Vagina (tissue), 2 donors: ENCODE measurements at places on chromosomes 7 and 10.

GRCh38 chr7:96219378-96220130 is 102.3 kb downstream of the SLC25A13 start:
- no peaks in the 10 kb centered on the region for H3K36me3 ChIP-seq
- DNase-seq, result no peak
- peaks cover 6% of the 10 kb centered on the region for H3K4me1 ChIP-seq
- no peak overlapping the region for H3K4me3 ChIP-seq

DNA sequence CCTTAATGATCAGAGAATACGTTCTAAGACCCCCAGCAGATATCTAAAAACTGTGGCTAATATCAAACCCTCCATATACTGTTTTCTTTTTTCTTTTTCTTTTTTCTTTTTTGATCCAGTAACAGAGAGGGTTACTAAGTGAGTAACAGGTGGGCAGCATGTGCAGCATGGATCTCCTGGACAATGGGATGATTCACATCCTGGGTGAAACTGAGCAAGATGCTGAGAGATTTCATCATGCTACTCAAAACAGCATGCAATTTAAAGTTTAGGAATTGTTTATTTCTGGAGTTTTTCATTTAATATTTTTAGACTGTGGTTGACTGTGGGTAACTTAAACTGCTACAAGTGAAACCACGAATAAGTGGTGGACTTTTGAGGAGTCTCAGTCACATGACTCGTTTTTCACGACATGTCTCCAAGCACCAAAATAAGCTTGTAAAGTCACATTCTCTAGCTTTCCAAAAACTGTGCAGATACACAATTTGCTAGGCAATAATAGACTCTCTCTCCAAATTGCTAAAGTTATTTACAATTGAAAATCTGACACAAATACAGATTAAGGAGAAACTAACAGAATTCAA is 716.2 kb downstream of the NXPH1 start:
- no peaks in the 10 kb centered on the region for H3K36me3 ChIP-seq
- H3K27me3 ChIP-seq, result no peaks in the 10 kb centered on the region
- no peak overlapping the region for H3K4me3 ChIP-seq
- no peak overlapping the region for H3K27ac ChIP-seq
- DNase-seq, result no peak

DNA sequence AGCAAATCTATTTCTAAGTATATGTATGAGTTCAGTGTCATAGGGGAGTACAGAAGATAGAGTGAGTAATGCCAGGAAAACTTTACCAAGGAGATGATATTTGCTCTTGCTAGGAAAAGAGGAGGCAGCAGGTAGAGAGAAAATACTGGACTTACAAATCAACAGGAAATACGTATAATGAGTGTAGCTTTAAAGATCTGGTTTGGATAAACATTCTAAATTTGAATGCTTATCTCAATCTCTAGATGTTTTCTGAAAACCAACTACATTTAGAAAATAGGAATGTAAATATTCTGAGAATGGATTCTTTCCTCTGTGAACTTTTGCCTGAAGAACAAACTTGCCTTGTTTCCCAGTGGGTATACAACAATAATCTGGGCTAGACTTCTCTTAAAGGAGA is 46.9 kb upstream of the GNAI1 start:
- peaks cover 20% of the 10 kb centered on the region for H3K4me1 ChIP-seq
- H3K36me3 ChIP-seq, result no peaks in the 10 kb centered on the region
- no peaks in the 10 kb centered on the region for H3K27me3 ChIP-seq
- no peak for DNase-seq

GRCh38 chr10:89278034-89278535 is 23.8 kb upstream of the IFIT2 start:
- no peak for DNase-seq
- peaks cover 37% of the 10 kb centered on the region for H3K4me1 ChIP-seq
- H3K4me3 ChIP-seq, result no peak overlapping the region
- no peaks in the 10 kb centered on the region for H3K27me3 ChIP-seq

DNA sequence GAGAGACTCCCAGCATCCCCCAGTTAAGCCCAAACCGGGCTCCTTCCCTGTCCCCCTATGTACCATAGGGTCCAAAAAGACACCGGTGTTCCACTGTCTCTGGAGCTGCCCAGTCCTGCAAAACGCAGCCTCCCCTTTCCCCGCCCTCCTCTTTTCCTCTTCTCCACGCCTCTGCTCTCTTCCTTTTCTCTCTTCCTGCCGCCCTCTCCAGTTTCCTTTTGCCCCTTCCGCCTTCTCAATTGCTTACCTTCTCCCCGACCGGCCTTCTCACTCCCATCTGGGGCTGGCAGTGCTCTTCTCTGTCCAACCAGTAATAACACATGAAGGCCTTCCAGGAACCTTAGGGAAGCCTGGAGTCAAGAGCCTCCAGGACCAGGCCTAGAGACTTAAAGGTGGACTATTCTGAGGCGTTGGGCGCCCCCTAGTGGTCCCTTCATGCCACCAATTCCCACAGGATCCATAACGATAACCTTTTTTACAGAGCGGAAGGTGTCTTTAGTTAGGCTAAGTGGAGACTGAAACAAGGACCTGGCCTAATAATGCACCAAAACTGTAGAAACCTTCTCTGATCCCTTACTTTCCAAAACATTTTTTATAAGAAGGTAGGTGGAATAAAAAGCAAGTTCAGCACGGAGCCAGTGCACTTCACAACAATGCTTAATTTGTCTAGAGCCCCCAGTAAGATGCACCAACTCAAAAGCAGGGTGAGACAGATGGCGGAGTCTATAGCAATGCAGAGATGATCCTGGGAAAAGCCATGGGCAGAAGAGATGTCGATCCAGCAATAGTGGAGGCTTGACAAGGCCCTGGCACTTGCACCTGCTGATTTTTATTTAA is 27.2 kb upstream of the MSRB2 start:
- H3K4me1 ChIP-seq, result peaks cover 10% of the 10 kb centered on the region
- H3K36me3 ChIP-seq, result no peaks in the 10 kb centered on the region
- DNase-seq, result no peak
- H3K27ac ChIP-seq, result no peak overlapping the region
